ENCODE measurements at places on chromosomes 7 and 10. TPM values are rescaled to one million over a fixed set of nuclear protein-coding genes. Genes with fewer than 3 reads are reported as not detected.

The CYP2C8 gene
- total RNA-seq: 0.17 TPM

The AKR1B15 gene
- not detected for total RNA-seq

GRCh38 chr7:151847681-151848081, 29.2 kb downstream of the PRKAG2 start:
- no peak for DNase-seq

The HOXA10 gene
- 0.17 TPM for total RNA-seq

The CARD11 gene
- not detected for total RNA-seq

DNA sequence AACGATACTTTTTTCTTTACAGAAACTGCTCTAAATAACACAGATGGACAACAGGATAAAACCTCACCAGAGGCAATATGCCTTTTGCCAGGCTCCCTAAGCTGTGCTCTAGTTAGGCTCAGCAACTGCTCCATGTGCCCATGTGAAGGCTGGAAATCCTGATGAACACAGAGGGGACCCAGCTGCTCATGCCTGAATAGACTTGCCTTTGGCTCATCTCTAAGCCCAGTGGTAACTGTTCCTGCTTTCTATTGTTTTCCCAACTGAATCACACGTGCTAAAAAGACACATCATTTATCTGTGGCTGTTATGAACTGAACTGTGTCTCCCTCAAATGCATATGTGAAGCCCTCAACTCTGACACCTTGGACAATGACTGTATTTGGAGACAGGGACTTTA, 110.4 kb downstream of the RNF216 start:
- no peak for DNase-seq

The RBM20 gene
- under 0.01 TPM for total RNA-seq

GRCh38 chr10:6595499-6595898, 15.4 kb upstream of the PRKCQ start:
- no peak for DNase-seq

- no peak for DNase-seq
Measured at GRCh38 chr7:92412745-92413144, 34.5 kb upstream of the GATAD1 start.

The ZNF775 gene
- total RNA-seq: 9.6 TPM

DNA sequence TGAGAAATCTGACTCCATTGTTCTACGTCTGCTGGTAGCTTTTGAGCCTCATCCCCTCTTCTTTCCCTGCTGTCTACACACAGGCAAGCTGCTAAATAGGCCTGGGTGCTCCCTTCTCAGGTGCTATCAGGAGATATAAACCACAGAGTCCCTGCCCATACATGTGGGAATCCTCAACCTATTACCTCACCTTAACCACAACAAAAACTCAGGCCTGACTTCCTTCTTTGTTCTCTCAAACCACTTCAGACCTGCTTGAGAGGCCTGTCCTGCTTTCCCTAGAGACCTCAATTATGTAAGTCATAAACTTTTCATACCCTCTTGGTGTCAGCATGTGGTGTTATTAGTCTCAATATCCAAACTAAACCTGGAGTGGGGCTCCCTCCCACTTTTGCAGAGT, 75.0 kb upstream of the MAGI2 start:
- DNase-seq: no peak

DNA sequence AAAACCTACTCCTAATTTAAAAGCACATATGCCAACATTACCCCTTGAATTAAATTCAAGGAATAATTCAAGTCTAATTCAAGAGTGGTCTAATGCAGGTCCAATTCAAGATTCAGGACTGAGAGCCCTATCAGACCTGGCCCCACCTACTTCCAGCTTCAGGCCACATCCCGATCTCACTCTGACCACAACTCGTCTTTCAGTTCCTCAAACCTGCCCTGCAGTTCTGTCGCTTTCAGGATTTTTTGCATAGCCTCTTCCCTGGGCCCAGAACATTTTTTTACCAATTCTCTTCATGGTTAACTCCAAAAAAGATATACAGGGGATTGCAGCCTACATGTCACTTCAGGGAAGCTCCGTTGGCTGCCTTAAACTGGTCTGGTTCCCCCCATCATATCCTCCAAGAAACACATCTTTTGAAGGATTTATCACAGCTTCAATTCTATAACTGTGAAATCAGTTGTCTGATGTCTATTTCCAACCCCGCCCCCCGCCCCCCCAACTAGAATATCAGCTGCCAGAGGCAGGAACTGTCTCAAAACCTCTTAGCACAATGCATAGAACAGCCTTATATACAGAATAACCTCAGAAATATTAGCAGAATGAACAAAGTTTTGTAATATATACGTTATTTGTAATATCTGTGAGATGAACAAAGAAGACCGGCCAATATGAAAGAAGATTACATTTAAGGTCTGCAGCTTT, 20.8 kb downstream of the CCDC6 start:
- DNase-seq: no peak

The NPFFR1 gene
- total RNA-seq: not detected

The GOLGA7B gene
- total RNA-seq: not detected

DNA sequence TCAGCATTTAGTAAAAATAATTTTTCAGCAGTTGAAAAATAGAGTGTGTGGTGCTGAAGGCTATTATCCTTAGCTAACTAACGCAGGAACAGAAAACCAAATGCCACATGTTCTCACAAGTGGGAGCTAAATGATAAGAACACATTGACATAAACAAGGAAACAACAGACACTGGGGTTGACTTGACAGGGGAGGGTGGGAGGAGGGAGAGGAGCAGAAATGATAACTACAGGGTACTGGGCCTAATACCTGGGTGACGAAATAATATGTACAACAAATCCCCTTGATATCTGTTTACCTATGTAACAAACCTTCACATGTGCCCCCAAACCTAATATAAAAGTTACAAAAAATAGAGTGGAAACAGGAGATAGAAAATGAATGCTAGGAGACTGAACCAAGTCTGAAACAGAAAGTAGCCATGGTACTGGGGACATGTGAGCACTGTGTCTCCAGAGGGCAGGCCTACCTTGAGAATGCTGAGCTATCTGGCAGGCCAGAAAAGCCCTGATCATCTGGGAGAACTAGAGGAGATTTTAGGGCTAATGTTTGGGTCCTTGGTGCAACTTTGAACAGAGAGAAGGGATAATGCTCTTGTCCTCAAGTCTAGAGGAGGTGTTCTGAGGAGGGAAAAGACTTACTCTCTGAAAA, 4.7 kb upstream of the EFCAB10 start:
- no peak for DNase-seq

The SPDYE18 gene
- 0.50 TPM for total RNA-seq

DNA sequence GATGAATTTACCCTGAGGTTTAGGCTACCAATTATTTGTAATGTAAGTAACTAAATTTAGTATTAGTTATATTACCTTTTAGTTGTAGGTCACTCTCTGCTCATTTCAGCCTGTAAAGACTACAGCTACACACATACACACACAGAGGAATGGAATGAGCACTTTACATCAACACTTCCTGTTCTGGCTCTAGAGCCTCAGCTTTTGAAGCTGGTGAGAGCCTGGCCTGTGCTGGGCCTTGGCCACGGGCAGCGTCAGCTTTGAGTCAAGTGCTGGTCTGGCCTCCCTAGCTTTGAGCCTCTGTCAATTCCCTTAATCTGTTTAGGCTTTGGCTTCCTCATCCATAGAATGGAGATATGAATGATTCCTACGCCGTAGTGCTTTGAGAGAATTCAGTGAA, 141.7 kb downstream of the EGFR start:
- peak; percentile 65 for DNase-seq

DNA sequence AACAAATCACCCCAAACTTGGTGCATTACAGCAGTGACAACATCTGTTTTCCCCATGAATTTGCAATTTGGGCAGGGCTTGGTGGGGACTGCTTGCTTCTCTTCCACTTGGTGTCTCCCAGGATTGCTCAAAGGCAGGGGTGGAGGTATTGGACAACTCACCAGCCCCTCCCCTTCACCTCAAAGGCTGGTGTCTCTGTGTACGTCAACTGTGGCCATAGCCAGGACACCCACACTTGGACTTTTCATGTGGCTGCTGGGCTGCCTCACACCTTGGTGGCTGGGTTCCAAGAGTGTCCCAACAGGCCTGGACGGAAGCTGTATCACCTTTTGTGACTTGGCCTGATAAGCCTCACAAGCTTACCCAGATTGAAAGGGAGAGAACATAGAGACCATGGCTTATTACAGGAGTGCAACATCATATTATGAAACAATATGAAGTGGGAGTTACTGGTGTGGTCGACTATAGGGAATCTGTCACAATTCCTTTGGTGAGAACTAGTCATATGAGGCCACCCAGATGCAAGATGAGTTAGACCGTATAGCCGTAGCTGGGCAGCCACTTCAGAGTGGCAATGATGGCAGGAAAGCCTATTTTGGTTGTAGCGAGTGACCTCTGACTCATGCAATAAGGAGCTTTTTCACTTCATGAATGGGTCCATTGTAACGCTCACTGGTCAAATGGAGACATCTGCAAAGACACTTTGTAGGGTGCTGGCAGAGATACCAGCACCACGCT, 187.6 kb upstream of the ITGB1 start:
- DNase-seq: peak; percentile 55

The CAMK1D gene
- total RNA-seq: 1.5 TPM

DNA sequence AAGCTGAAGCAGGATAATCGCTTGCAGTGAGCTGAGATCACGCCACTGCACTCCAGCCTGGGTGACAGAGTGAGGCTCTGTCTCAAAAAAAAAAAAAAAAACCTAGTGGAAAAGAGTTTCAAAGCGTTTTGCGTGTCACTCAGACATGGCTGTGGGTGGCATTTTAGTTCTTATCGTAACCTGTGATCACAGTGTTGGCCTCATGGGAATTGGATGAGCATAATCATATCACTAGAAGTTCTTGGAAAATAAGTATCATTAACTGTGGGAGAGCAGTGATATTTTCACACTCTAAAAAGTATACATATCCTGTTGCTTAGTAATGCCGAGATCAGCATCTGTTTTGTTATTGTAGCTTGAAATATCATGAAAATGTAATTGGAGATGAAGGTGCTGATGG, 92.6 kb downstream of the CREM start:
- DNase-seq: no peak

- peak; percentile 63 for DNase-seq
Measured at GRCh38 chr7:34165927-34166550, 260.7 kb downstream of the BMPER start.

DNA sequence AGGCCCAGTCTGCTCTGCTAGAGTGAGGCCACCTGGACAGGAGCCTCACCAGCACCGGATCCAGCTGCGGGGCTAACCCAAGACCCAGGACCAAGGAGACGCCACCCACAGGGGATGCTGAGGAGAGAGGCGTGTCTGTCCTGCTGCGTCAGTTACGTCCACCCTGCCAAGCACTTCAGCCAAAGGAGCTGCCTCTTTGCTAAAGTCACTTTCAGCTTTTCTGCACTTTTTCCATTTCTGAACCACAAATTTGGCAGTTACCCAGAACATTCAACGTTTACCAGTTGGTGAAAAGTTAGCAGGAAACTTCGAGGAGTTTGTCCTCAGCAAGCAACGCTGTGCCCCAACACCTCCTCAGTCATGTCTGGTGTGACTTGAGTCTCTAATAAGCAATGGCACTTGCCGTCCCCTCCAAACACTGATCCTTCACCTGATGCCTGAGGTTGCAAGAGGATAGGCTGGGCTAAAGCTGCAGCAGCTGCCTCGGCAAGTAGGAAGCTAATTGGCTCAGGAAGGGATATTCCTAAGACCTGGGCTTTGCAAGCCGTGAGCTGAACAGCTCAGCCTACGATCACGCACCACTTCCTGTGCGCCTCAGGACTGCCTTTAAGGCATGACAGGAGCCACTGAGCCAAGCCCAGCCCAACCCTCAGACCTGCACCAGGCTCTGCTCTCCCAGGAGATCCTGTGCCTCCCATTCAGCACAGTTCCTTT, 40.1 kb downstream of the KCNH2 start:
- peak; percentile 36 for DNase-seq

DNA sequence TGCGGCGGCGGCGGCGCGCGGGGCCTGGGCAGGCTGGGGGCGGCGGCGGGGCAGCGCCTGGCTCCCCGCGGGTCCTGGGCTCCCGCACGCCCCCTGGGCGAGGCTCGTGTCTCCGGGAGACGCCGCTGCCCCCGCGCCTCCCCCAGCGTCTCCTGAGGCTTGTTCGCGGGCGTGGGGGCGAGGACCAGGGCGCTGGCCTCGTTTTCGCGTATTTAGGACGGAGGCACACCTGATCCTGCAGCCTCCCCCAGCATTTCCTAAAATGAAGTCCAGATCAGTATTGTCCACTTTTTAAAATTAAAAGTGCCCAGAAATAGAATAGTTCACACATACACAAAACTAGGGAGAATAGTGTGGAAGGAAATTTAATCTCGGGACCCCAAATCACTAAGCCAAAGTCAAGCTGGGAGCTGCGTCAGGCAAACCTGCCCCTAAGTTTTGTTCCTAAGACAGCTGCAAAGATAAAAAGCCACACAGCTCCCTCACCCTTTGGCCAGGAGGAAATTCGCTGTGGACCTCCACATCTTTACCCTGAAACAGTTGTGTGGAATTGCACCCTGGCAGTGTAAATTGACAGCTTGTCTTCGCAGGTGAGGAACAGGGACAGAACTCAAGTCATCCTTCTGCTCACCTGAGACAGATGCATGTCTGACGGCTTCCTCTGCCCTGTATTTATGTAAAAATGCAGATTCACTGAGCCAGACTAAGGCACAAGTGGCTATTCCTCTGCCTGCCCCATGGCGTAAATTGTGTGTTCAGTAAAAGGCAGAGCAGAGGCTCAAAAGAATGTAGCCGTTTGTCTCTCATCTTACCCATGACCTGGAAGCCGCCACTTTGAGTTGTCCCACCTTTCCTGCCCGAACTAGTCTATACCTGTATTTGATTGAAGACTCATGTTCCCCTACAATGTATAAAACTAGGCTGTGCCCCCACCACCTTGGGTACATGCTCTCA, 740 bp downstream of the GALNT11 start:
- DNase-seq: no peak

DNA sequence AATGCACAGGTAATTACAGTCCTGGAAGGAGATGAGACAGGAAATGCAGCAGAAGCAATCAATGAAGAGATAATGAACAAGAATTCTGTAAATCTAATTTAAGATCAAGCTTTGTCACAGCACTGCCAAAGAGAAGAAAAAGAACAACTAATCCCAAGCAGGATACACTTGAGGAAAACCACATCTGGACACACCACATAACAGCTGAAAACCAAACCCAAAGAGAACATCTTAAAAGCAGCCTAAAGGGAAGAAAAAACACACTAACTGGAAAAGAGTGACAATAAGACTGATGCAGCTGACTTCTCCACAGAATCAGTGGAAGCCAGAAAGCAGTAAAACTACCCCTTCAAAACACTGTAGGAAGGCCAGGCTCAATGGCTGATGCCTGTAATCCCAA, 10.2 kb downstream of the CYTH3 start:
- no peak for DNase-seq

The ACTR1A gene
- total RNA-seq: 128 TPM

DNA sequence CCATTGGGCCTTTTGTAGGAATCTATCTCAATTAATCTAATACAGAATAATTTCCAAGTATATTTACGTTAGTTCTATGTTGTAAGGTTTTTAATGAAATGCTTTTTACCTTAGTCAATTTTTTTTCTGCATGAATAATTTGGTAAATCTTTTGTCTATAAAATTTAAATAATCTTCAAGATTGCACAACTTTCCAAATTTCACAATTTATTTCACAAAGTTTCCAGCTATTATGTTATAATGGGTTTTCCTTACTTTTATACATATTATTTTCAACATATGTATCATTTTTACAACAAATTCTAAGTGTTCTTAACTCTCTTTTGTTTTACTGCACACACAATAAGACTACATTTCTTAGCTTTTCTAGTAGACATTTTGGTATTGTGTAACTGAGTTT, 470.7 kb downstream of the ETV1 start:
- no peak for DNase-seq

Data from fibroblast of lung (primary cell).